ENCODE measurements at places on chromosomes 6 and 20.

- DNase-seq: peak; percentile 81
Observed at GRCh38 chr20:35303735-35304491, 11.7 kb upstream of the FAM83C start.

GRCh38 chr6:11217360-11218101 lies 14.9 kb downstream of the NEDD9 start:
- no peak for DNase-seq

DNA sequence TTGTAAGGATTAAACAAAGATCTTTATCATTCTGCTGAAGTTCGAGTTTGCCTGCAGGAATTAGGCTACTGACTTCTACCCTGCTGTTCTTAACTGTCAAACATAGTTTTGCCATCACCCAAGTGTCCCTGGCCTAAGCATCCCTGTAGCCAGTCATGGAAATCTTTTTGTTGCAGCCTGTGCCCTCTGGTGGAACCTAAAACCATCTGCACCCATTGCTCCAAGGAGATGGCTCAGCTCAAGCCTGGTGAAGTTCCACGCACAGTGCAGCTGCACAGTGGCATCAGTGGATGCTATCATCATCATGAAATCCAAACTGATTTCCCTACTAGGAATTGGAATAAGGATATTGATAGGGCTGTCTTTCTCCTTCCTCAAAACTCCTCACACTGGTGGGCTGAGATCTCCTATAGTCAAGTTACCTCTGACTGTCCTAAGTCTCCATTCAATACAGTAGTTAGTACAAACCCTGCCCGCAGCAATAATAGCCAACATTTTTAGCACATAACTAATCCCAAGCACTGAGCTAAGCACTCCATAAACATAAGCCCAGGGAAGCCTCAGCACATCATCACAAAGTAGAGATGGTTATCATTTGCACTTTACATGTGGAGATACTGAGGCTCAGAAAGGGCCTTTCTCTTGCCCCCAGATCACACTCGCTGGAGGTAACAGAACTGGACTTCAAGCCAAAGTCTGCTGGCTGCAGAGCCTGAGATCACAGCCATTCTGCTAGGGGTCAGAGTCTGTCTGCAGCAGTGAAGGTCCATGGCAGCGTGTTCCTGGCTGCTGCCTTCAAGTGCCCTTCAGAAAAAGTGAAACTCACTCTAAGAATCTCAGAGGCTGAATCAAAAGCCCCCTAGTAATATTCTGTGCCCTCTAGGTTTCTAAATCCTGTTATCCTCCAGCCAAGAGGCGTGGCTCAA lies 77.2 kb upstream of the MC3R start:
- peak; percentile 20 for DNase-seq

GRCh38 chr6:131727868-131728267 lies 17.1 kb upstream of the CTAGE9 start:
- DNase-seq: no peak

DNA sequence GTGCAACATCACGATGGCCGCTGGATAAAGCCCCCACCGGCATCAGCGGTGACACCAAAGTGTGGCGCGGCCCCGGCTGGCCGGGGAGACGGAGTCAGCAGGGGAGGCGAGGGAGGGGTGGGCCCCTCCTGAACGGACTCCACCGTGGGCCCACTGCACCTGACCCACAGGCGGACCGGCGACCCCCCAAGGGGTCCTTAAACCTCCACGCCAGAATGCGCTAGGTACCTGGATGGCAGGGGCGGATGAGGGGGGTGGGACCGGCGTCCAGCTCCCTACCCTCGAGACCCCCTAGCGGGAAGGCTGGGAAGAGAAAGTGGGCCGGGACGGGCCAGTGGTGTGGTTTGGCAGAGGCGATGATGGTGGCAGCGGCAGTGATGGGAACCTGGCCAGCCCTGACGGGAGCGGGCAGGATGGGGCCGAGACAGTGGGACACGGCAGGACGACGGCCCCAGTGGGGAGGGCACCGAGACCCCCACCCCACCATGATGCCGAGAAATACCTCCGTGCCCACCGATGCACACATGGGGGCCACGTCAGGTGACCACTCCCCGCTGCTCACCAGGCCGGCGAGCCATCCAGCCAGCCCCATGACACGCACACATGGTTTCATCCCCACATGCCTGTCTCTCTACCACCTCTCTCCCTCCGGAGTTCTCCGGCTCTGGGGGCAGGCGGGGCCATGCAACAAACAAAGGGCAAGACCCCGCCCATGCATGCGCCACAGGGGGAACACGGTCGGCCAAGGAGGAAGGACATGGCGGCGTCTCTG lies 771.9 kb upstream of the DEFB115 start:
- DNase-seq: no peak

All from muscle of back (tissue), 13 donors.